Suppressor macrophage treated with lipopolysaccharide for 1 hour (primary cell): ENCODE measurements at places on chromosomes 16 and 17.

- peak; percentile 76 for DNase-seq
Observed at GRCh38 chr17:29124135-29124924, 55.9 kb downstream of the MYO18A start.

GRCh38 chr17:29115435-29115834 lies 64.8 kb downstream of the MYO18A start:
- DNase-seq: no peak

DNA sequence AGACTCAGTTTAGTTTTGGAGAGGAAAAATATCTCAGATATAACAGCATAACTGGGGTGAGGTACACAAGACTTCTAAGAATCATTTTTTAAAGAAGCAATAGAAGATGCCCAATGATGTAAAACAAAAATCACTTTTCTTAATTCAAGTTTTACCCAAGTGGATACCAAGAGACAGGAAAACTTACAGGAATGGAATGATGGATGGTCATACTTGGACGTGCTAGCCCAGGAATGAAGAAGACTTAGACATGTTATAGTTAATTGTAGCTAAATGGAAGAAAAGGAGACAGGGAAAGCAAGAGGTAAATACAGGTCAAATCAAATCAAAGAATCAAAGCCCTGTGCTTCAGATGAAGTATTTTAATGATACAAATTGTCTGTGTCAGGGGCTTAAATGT lies 312.7 kb upstream of the KCNJ16 start:
- no peak for DNase-seq

GRCh38 chr16:23945243-23945642 lies 109.5 kb downstream of the PRKCB start:
- DNase-seq: no peak

- DNase-seq: no peak
Observed at GRCh38 chr16:77304134-77304533, 104.9 kb downstream of the SYCE1L start.

DNA sequence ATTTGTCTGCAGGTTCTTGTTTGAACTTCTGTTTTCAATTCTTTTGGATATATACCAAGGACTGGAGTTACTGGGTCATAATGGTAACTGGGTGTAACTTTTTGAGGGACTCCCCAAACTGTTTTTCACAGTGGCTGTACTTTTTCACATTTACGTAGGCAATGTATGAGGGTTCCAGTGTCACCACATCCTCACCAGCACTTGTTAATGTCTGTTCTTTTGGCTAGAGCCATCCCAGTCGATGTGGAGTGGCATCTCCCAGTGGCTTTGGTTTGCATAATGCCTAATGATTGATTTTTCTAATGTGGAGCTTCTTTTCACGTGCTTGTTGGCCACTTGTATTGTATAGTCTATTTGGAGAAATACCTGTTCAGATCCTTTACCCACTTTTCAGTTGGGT lies 59.3 kb downstream of the SPECC1 start:
- no peak for DNase-seq

- DNase-seq: no peak
Observed at GRCh38 chr16:86045591-86045971, 146.6 kb downstream of the IRF8 start.

DNA sequence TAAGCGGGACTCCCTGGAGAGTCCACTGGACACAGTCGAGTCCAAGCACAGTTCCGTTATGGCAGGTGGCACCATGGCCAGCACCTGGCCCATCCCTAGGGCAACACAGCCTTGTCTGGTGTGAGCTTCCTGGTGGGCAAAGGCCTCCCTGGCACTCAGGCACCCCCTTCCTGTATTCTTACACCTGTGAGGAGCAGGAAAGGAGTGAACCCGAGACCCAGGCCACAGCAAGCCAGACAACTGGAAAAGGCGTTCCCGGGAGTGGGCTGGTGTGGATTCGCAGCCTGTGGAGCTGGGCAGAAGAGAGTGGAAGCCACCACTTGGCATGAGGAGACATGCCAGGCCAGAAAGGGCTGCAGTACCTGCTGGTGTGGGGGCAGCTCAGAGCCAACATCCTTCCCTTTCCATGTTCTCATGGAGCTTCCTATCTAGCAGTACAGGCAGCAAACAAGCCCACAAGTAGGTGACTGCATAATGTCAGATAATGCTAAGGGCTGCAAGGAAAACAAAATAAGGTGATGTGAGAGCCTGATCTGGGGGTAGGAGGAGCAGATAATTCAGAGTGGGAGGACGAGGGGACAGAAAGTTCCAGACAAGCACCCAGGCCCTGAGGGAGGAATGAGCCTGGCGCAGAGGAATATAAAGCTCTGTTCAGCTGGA lies 87.0 kb downstream of the GNAO1 start:
- DNase-seq: no peak

DNA sequence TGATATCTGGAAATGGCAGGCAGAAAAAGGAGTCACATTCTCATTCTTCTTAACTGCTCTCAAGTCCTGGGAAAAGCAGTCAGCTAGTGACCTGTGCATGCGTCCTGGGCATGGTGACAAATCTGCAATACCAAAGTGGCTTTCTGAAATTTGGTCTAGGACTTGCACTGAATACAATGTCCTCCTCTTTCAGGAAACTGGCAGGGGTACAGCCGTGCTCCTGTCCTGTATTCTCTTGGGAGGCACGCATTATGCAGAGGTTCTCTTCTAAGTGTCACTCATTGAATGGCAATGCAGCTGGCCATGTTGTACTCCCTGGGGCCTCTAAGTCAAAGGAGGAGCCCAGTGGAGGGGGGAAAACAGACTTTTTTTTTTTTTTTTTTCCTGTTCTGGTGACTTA lies 10.6 kb downstream of the PHF12 start:
- DNase-seq: no peak

GRCh38 chr16:12329246-12329995 lies 352.9 kb downstream of the SNX29 start:
- no peak for DNase-seq

- DNase-seq: no peak
Observed at GRCh38 chr17:18011286-18011685, 27.7 kb downstream of the ATPAF2 start.

DNA sequence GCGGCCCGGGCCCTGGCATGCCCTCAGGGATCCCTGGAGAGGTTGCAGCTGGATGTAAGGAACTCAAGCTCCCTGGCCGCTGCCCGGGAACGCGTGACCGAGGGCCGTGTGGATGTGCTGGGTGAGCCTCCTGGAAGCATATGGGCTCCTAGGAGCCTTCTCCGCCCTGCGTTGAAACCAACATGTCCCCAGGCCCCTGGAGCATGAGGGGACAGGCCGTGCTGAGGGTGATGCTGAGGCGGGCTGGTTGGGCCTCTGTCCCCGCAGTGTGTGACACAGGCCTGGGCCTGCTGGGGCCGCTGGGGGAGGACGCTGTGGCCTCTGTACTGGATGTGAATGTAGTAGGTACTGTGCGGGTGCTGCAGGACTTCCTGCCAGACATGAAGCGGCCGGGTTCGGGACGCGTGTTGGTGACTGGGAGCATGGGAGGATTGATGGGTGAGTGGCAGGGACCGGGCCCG lies 5.7 kb upstream of the HSD17B1 start:
- no peak for DNase-seq

DNA sequence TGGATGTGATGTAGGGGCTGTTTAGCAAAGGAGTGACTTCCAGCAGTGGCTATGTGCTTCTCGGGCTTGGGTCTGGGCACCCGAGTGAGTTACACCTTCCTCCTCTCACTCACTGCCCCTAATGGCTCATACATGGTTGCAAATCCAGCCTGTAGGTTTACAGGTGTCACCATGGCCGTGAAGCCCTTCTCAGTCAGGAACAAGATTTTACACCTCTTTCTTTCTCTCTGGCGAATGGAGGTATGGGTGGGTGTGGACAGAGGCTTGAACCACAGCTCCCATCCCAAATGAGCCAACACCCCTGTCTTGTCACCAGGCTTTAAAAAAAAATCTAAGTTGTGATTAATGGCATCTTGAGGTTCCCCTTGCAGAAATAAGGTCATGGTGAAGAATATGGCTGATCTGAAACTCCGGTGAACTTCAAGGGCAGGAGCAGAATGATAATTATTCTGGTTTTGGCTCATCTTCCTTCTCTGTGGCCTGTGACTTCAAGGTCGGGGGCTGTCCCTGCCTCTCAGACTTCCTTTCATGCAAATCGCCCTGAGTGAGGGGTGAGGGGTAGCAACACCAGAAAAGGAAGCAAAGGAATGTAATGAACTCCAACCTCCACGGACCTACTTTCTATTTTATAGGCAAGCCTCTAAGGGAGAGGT lies 331.2 kb downstream of the MAF start:
- peak; percentile 80 for DNase-seq

- DNase-seq: no peak
Observed at GRCh38 chr17:8350339-8350738, 10.7 kb downstream of the ODF4 start.

GRCh38 chr16:23544436-23544835 lies 12.7 kb downstream of the EARS2 start:
- DNase-seq: no peak

DNA sequence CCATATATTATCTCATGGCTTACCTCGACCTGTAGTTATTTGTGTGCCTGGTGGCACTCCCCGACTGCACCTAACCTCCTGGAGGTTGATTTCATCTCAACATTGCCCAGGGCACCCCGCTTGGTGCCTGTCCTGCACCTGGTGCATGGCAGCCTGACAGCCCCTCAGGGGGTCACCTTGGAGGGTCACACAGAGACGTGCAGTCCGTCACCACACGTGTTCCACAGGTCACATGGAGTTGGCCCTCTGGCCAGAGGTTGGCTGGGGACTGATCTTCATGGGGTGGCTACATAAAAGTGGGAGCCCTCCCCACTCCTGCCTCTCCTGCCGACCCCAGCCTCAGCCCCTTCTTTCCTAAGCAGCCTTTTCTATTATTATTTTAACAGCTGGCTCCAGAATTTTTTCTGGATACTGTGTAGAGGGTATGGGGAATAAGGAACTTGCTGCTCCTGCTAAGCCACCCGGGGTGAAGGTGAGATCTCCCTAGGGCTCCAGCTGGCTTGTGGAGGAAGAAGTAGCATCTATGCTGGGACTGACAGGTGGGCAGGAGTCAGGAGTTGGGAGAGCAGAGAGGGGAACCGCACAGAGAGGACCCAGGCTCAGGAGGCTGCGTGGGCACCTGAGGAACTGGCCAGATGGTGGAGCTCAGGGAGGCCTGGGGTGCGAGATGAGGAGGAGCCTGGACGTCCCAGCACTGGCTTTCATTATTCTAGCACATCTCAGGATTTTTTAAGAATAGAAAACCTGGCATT lies 12.5 kb upstream of the NKD1 start:
- no peak for DNase-seq

DNA sequence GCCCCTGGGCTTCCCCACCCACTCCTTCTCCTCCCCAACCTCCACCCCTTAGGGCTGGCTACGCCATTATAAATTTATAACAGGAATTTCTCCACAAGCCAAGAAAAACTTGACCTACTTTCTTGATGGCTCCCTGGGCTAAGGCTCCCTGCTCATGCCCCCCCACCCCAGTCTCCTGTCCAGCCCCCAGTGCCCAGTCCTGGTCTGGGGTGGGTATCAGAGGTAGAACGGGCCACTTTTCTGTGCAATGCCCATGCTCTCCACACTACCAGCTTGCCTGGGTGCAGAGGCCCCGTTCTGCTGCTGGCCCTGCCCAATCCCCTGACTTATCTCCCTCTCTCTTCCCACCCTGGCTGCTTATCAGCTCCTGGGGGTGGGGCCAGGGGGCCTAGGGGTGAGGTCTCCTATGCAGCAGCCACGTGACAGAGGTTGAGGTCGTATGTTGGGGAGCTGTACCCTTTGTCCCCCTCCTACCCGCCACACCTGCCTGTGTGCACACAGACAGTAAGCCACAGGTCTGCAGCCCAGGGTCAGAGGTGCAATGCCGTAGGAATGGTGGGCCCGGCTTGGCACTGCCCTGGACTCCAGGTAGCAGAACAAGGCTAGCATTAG lies 10.1 kb downstream of the THRA start:
- DNase-seq: no peak

DNA sequence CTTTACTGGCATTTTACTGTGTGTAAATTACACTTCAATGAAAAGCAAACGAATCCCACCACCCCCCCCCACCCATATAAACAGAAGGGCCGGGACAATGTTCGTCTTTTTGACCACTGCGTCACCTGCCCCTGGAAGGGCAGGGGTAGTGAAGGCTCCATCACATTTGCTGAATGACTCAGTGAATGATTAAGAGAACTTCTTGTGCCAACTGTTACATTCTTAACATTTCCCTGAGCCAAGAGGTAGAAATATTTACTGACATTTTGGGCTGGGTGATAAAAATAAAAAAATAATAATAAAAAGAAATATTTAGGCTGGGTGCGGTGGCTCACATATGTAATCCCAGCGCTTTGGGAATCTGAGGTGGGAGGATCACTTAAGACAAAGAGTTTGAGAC lies 24.1 kb downstream of the C16orf96 start:
- DNase-seq: no peak

DNA sequence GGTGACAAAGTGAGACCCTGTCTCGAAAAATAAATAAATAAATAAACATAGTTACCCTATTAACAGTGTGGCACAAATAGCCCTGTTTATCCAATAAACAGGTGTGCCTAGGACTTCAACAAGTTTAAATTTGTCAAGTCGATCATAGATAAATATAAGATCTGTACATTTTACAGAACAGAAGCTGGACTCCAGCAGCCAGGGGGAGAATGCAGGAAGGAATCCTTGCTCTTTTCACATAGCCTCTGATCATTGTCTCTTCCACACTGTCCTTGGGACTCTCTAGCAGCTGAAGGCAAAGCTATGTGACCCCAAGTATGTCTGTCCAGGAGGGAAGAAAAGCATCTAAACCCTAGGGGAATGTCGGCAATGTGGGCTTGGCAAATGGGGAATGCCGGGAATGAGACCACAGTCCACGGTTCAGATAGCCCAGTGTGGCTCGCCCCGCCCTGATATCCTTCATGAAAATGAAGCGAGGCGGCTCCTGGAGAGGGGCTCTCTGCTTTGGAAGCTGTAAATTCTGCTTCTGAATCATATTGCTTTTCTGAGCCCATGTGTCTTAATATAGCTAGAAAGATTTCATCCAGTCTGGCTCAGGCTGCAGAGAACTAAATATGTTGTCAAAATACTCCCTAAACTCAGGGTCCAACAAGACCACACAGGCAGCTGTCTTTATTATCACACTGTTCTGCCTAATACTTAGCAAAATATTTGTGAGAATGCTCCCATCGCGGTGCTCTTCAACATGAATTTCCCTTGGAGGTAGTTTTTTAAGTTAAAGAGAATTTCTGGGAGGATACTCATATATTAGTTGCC lies 24.9 kb upstream of the GRB2 start:
- no peak for DNase-seq

DNA sequence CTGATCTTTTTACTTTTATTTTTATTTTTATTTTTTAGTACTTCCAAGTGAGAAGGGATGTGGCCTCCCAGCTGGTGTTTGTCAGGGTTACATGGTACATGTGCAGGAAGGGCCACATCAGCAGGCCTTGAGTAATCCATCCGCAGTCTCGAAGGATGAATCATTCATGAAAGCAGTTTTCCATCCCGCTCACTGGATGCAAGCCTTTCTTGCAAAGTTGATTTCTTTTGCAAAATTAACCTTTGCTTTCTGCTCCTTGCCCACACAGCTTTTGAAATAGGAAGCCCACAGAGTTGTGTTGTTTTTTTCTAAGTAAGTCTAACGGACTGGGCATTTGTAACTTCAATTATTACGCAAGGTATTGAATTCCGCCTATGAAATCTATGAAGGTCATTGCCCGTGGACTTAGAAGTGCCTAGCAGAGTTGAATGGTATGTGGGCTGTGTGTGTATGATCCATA lies 157.4 kb downstream of the PRKCA start:
- peak; percentile 89 for DNase-seq
